ENCODE measurements at places on chromosomes 13 and 19.

GRCh38 chr13:78689011-78689410, 30.1 kb upstream of the OBI1 start:
- no peak for DNase-seq

GRCh38 chr13:91302111-91302510, 45.4 kb upstream of the MIR17HG start:
- DNase-seq: no peak

GRCh38 chr13:48113756-48114130, 18.8 kb upstream of the MED4 start:
- no peak for DNase-seq

- DNase-seq: no peak
Measured at GRCh38 chr13:72565893-72566292, 161.5 kb downstream of the MZT1 start.

DNA sequence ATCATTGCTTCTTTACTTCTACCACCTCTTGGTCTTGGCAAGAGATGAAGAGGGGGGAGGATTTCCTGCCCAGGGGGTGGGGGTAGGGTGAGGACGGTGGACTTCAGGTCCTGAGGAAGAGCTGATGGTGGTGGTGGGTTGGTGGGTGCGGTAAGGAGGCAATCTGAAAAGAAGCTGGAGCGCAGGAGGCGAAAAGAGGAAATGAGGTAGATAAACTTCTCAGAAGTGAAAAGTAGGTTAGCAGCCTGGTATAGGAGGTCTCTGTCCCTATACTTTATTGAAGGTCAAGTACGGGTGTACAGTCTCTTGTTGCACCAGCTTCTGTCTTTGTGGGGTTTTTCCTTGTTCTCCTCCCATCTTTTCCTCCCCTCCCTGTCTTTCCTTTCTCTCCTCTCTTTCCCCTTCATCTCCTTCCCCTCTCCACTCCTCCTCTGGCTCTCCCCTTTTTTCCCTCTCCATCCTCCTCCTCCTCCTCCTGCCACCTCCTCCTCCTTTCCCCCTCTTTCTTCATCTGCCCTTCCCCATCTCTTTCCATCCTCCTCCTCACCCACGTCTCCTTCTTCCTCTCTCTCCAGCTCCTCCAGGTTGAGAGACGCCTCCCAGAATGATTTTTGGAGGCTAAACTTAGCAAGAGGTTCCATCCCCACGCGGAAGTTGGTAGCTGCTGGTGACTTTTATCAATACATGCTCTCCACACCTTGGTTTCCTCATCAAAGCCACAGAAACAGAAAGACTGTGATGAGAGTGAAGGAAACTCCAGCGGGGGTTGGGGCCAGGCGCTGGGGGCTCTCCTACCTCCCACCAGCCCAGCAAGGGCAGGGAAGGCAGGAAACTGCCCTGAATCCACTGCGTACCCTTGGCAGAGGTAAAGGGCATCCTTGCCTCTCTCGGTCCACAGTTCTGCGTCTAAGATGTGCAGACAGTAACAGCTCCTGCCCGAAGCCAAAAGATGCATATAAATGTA, 15.3 kb downstream of the TNFSF14 start:
- no peak for DNase-seq

DNA sequence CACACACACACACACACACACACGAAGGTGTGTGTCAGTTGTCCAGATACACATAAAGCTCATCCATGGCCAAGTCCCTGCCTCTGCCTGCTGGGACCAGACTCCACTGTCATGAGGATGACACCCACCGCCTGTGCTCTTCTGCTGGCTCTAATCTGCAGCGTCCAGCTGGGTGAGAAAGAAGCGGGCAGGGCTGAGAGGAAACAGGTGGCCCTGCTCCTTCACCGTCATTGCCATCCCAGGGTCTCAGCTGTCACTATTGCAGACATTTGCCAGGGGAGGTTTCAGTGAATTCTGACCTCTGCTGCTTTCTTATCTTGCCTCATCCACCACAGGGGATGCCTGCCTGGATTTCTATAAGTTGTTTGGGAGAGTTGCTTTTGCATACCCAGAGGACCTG, 31.4 kb downstream of the SCGB2B2 start:
- peak; percentile 48 for DNase-seq

DNA sequence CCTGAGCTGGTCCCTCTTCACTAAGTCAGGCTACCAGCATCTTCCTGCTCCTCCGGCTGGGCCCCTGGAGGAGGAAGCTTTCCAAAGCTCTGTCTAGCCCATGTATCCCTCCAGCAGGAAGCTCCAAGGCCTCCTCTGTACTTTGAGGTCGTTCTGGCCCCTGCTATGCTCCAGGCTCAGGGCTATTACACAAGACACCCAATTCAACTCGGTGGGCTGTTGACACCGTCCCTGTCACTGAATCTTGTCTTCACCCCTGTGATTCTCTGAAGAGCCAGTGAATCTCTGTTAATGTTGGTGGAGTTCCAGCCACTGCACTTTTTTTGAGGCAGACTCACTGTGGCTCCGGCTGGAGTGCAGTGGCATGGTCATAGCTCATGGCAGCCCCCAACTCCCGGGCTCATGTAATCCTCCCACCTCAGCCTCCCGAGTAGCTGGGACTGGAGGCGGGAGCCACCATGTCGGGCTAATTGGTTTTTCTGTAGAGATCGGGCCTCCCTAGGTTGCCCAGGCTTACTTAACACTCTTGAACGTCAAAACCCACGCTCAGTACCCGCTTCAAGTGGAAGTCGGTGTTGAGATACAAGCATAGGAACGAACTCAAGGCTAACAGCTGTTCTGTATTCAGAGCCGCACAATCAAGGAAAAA, 512 bp upstream of the REX1BD start:
- DNase-seq: no peak

- DNase-seq: no peak
Measured at GRCh38 chr19:3459089-3459881, 21.0 kb downstream of the SMIM24 start.

GRCh38 chr19:39679791-39680168, 24.1 kb downstream of the LGALS16 start:
- no peak for DNase-seq

- no peak for DNase-seq
Measured at GRCh38 chr13:42275506-42275905, 3.6 kb downstream of the AKAP11 start.

- no peak for DNase-seq
Measured at GRCh38 chr13:55652657-55653056, 1488.1 kb upstream of the PRR20A start.

GRCh38 chr19:58566989-58567388, 6.1 kb downstream of the MZF1 start:
- DNase-seq: no peak

DNA sequence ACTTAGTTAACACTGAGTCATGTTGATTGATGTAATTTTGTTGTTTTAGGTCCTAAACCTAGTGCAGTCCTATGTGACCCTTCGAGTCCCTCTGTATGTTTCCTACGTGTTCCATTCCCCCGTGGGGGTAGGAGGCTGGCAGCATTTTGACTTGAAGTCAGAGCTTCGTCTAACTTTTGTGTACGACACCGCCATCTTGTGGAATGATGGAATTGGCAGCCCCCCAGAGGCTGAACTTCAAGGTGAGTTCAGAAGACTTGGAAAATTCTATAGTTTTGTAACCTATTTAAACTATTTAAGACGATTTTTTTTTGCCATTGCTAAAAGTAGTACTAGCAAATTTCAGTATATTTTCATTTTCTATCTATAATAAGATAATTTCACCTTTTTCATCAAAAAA, 117.9 kb downstream of the STOML3 start:
- DNase-seq: no peak

- DNase-seq: no peak
Measured at GRCh38 chr13:99834246-99834645, 137.3 kb downstream of the ZIC5 start.

DNA sequence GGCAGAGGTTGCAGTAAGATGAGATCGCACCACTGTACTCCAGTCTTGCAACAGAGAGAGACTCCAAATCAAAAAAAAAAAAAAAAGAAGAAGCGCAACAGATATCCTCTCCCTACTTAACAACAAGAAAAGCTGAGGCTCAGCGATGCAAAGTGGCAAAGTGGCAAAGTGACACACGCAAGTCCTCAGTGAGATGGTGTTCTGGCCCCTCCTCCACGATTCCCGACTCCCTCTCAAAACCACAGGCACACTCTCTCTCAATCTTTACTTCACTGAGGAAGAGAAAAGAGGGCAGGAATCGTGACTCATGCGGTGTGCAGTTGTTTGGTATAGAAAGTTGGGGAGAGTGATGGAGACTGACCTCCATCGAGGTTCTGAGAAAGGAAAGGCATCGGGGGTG, 12.6 kb downstream of the FFAR2 start:
- no peak for DNase-seq
